ENCODE measurements at places on chromosomes 3 and 15.

DNA sequence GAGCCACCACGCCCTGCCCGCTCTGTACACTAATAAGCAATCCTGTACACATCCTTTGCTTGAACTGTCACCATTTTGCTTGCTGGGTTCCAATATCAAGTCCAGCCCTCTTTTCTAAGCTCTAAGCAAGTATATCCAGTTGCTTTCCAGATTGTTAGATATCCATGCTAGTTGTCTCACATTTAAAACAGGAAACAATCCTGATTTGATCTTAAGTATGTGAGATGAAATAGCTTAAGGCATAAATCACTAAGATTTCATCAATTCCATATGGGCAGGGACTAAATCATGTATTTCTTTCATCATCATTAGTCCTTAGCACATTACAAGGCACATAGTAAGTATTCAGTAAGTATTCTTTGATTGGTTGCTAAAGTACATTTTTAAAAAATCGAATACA is 16.2 kb downstream of the ATP11B start:
- DNase-seq = no peak

DNA sequence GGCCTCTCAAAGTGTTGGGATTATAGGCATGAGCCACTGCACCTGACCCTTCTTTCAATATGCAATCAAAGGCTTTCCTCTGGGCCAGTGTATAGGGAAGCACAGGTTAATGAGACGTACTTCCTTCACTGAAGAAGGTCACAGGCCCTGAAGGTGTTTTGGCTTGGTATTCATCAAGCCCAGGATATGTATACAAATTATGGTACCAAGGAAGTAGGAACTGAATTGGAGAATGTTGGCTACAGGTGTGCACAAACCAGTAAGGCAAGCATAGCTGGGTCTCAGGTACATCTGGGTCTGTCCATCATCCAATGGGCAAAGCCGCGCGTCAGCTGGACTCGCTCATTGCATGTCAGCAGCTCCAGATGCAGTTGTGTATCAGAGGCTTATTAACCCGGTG is 237.9 kb downstream of the ADAMTS17 start:
- no peak for DNase-seq

DNA sequence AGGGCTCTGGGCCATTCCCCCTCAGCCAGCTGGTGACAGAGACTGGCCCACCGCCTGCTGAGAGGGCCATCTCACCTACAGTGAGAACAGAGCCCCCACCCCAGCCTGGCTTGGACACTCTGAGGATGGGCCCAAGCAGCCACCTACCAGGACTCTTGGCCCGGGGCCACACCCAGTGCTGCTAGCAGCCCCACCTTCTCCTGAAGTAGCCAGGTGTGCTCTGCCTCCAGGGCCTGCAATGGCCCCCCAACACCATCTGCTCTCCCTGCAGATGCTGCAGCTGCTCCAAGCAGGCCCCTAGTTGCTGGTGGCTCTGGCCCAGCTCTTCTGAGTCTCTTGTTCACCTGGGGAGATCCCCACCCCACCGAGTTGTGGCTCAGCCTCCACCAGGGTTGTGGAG is 6.8 kb upstream of the CLK3 start:
- DNase-seq = no peak

GRCh38 chr15:95152741-95153140 is 921.4 kb downstream of the MCTP2 start:
- no peak for DNase-seq

DNA sequence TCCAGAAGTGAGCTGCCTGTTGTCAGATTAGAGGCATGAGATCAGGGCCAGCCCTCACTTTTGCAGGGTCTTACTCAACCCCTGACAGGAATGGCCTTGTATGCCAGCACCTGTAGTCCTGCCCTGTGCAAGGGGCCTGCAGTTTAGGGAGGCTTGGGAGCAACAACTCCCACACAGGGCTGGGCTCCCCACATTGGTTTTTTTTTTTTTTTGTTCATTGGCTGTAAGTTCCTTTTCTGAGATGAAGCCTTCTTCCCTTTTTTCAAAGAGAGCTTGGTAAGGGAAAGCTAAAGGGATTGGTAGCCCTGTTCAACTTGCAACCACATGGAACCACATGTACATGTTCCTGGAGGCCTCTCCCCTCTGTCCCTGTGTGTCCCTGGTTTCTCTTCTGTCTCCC is 46.4 kb downstream of the TNFAIP8L3 start:
- no peak for DNase-seq

- DNase-seq = no peak
Observed at GRCh38 chr3:197281849-197282248, 16.6 kb downstream of the DLG1 start.

- no peak for DNase-seq
Observed at GRCh38 chr3:123420416-123420968, 28.4 kb downstream of the ADCY5 start.

GRCh38 chr3:139016430-139017048 is 4.2 kb downstream of the PRR23B start:
- DNase-seq = peak; percentile 11

- no peak for DNase-seq
Observed at GRCh38 chr3:71490692-71491091, 92.8 kb downstream of the FOXP1 start.

DNA sequence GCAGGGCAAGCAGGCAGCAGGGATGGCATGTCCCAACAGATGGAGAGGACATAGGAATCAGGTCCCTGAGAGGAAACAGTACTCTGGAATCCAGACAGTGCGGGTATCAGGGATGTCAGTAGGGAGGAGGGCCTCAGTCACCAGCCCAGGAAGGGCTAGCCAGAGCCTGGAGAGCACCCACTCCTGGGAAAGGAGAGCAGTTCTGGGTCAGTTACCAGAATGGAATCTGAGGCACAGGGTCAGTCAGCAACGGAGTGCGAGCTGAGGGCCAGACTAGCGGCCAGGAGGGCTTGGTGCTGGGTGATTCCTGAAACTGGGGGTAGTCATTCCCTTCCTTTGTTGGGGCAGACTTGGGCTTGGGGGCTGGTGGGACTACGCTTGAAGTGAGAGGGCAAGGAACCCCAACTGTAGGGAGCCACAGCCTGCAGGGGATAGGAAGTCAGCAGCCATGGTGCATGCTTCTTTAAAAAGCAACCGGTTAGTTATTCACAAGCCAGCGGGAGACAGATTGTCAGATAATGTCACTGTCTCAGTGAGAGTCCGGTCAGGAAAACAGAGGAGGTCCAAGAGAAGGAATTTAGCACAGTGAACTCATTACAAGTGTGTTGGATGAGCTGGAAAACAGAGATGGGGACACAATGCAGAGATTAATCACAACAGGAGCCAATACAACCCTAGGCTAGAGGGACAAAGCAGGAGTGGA is 27.9 kb downstream of the PLA1A start:
- no peak for DNase-seq

DNA sequence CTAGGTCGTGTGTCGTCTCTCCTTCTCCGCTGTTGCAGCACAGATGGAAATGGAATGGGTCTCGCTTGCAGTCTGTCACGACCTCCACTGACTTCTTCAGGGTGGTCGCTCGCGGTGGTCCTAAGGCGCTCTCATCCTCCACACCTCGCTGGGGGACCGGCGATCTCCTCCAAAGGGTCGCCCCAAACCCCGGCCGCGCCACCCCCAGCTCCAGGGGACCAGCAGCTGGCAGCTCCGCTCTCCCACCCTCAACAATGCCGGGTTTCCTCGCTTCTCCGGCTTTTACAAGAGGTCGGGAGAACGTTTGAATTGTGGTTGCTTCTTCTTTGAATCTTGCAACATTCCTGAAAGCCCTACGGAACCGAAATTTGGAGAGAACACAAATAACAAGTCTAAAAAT is 25.9 kb downstream of the SERP1 start:
- DNase-seq = no peak

- no peak for DNase-seq
Observed at GRCh38 chr3:179852142-179852905, 184.4 kb downstream of the PEX5L start.

DNA sequence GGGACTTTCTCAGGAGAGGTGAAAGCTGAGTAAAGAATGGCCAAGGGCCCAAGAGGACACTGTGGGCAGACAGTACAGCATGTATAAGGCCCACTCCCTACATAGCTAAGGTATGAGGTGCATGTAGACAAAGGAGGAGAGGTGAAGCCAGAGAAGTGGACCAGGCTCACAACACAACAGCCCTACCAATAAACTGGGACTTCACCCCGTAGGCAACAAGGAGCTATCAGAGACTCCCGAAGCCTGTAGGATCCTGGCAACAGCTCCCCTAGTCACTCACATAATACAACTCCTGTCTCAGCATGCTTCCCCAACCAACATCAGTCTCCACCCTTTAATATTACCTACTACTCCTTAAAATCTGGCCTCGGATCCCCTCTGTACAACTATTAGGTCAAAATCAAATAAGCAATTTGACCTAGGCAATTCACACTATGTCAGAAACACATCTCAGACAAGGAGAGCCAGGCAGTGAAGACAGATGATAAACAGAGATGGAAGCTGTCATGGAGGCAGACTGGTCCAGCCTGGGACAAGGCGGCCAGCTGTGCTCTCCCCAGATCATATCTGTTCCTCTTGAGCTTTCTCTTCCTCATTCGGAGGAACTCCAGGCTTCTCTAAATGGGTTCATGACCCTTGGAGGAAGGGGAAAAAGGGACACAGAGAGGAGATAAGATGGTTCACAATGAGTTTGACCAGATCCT is 1.4 kb downstream of the XXYLT1 start:
- DNase-seq = no peak

- no peak for DNase-seq
Observed at GRCh38 chr15:31758126-31758525, 272.2 kb upstream of the CHRNA7 start.

Measured in NCI-H1105 (cell line).